Breast epithelium (tissue), 4 donors: ENCODE measurements at places on chromosomes 12 and 14. TPM values are rescaled to one million over a fixed set of nuclear protein-coding genes. Genes with fewer than 3 reads are reported as not detected.

- peak; percentile 82 for DNase-seq
- H3K4me1 ChIP-seq = no peaks in the 10 kb centered on the region
- no peaks in the 10 kb centered on the region for H3K27me3 ChIP-seq
- no peaks in the 10 kb centered on the region for H3K36me3 ChIP-seq
Observed at GRCh38 chr12:7369274-7369729, 65.4 kb downstream of the ACSM4 start.

DNA sequence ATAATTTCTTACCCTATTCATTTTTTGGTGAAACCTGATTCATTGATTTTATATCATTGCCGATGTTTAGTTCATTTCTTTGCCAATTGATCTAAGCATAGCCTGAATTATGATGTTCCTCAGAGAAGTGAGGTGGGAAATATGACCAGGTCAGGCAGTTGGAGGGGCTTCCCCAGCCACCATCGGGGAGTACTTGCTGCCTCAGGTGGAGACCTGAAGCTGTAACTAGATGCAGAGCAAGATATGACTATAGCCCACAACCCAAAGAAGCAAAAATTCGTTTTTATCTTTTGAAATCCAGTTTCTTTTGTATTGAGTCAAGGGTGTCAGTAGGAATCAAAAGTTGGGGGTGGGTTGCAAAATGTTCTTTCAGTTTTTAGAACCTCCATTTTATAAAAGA is 7.9 kb downstream of the PTGDR start:
- DNase-seq = no peak
- H3K27me3 ChIP-seq = no peaks in the 10 kb centered on the region
- H3K4me3 ChIP-seq = no peak overlapping the region
- H3K27ac ChIP-seq = no peak overlapping the region

Gene CD4
- 5.9 TPM for total RNA-seq

DNA sequence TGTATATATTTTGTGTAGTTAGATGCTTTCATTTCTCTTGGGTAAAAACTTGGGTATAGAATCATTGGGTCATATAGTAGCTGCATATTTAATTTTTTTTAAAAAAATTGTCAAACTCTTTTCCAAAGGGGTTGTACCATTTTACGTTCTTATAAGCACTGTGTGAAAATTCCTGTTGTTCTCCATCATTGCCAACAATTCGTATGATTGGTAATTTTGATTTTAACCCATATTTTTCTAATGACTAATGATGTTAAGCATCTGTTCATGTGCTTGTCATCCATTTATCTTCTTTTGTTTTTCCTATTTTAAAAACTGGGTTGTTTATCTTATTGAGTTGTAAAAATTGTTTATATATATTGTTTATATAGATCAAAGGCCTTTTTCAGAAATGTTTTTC is 77.4 kb downstream of the OTOGL start:
- H3K4me1 ChIP-seq = no peaks in the 10 kb centered on the region
- H3K27me3 ChIP-seq = no peaks in the 10 kb centered on the region
- H3K4me3 ChIP-seq = no peak overlapping the region
- H3K36me3 ChIP-seq = no peaks in the 10 kb centered on the region

- no peak overlapping the region for H3K27ac ChIP-seq
- no peak for DNase-seq
- no peaks in the 10 kb centered on the region for H3K27me3 ChIP-seq
- no peaks in the 10 kb centered on the region for H3K36me3 ChIP-seq
Observed at GRCh38 chr12:22573181-22573580, 28.8 kb upstream of the C2CD5 start.

- no peak overlapping the region for H3K4me3 ChIP-seq
- peaks cover 14% of the 10 kb centered on the region for H3K27me3 ChIP-seq
- no peaks in the 10 kb centered on the region for H3K36me3 ChIP-seq
- no peaks in the 10 kb centered on the region for H3K4me1 ChIP-seq
- H3K27ac ChIP-seq = no peak overlapping the region
- DNase-seq = peak; percentile 20
Observed at GRCh38 chr12:119544765-119545625, 48.6 kb upstream of the TMEM233 start.

GRCh38 chr12:124921200-124922031 is 7.0 kb upstream of the UBC start:
- H3K36me3 ChIP-seq = no peaks in the 10 kb centered on the region
- peaks cover 5% of the 10 kb centered on the region for H3K4me1 ChIP-seq
- peak overlapping the region; percentile 98 for H3K27ac ChIP-seq
- peak overlapping the region; percentile 29 for H3K4me3 ChIP-seq
- DNase-seq = no peak

DNA sequence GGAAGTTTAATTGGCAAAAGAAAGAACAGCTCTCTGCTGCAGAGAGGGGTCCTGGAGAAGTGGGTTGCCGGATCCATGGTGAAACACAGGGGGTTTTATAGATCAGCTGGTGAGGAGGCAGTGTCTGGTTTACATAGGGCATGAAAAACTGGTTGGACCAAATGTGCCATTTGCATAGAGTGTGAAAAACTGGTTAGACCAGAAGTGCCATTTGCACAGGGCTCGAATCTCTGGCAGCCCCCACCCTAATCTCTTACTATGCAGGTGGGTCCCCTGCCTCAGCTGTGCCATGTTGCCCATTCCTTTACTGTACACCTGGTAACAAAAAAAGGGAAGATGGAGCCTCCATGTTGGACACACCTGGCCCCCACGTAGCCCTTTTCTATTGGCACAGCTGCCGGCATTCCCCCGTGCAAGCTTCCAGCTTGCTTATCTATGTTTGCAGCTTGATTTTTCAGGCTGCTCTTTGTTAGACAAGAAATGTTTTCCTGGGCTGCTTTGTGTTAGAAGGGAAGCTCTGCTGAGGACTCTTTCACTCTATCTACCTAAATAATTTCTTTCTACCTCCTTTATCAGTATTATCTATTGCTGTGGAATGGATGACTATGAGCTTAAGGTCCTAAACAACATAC is 61.1 kb upstream of the TMEM132D start:
- no peaks in the 10 kb centered on the region for H3K4me1 ChIP-seq
- H3K27me3 ChIP-seq = no peaks in the 10 kb centered on the region
- DNase-seq = no peak
- no peaks in the 10 kb centered on the region for H3K36me3 ChIP-seq
- no peak overlapping the region for H3K27ac ChIP-seq
- no peak overlapping the region for H3K4me3 ChIP-seq

DNA sequence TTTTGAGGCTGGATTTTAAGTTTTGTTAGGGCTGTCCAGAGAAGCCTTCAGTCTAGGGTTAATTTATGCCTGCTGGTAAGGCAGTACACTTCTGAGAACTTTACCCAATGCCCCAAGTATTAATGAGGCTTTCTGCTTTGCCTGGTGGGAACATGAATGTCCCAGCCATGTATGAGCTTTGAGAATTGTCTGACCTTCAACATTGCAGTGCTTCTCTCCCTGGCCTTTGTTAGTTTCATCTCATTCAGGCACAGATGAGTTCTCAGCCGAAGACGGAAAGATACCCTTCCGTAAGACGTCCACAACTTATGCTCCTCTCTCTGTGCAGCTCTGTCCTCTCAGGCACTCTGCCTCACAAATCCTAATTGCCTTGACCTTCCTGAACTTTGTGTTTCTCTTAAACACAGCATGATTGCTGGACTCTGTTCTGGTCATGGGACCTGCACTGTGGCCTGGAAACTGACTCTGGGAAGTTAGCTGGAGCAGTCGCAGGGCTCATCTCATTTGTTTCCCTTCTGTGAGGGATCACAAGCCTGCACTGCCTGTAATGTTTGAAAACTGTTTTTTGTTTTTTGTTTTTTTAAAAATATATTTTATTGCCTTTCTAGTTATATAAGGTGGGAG is 15.7 kb downstream of the CHPT1 start:
- DNase-seq = peak; percentile 33
- H3K27me3 ChIP-seq = no peaks in the 10 kb centered on the region
- H3K27ac ChIP-seq = peak overlapping the region; percentile 69

DNA sequence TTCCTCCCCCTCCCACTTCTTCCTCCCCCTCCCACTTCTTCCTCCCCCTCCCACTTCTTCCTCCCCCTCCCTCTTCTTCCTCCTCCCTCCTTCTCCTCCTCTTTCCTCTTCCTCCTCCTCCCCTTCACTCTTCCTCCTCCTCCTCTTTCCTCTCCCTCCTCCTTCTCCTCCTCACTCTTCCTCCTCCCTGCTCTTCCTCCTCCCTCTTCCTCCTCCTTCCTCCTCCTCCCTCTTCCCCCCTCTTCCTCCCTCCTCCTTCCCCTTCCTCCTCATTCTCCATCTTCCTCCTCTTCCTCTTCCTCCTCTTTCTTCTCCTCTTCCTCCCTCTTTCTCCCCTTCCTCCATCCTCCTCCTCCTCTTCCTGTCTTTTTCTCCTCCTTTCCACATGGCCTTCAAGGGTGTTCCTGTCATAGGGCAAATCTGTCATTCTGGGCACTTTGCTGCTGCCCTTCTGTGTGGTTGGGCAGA is 111.4 kb downstream of the PHETA1 start:
- no peaks in the 10 kb centered on the region for H3K36me3 ChIP-seq
- DNase-seq = no peak
- H3K27me3 ChIP-seq = no peaks in the 10 kb centered on the region
- no peak overlapping the region for H3K27ac ChIP-seq
